ENCODE measurements at places on chromosomes 16 and 17.
A peak's percentile ranks its signal among the peaks of the same experiment; 100 is the strongest.

GRCh38 chr17:38564869-38565268, 40.9 kb downstream of the SRCIN1 start:
- no peak for DNase-seq

- no peak for DNase-seq
Observed at GRCh38 chr16:495127-495748, 32.3 kb upstream of the CAPN15 start.

DNA sequence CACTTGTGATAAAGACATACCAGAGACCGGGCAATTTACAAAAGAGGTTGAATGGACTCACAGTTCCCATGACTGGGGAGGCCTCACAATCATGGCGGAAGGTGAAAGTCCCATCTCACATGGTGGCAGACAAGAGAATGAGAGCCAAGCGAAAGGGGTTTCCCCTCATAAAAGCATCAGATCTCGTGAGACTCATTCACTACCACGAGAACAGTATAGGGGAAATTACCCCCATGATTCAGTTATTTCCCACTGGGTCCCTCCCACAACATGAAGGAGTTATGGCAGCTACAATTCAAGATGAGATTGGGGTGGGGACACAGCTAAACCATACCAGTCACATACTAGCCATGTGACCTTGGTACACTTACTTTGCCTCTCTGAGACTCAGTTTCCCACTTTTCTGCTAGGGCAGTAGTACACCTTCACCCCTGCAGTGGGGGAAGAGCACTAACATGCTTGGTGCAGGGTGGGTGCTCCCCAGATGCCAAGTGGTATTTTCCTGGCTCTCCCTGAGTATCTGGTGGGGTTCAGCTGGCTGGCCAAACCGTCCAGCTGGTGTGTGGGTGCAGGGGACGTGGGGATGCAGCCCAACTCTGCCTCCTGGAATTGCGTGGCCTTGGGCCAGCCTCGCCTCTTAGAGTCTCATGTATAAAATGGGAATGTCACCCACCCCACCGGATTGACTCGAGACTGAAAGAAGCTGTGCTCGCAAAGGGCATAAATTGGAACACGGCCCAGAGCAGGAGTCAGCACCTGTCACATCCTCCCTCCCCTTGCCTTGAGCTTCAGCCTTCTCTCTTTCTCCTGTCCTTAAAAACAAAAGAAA, 364.1 kb downstream of the CPPED1 start:
- no peak for DNase-seq

GRCh38 chr17:53630638-53631037, 192.1 kb upstream of the KIF2B start:
- DNase-seq = no peak

DNA sequence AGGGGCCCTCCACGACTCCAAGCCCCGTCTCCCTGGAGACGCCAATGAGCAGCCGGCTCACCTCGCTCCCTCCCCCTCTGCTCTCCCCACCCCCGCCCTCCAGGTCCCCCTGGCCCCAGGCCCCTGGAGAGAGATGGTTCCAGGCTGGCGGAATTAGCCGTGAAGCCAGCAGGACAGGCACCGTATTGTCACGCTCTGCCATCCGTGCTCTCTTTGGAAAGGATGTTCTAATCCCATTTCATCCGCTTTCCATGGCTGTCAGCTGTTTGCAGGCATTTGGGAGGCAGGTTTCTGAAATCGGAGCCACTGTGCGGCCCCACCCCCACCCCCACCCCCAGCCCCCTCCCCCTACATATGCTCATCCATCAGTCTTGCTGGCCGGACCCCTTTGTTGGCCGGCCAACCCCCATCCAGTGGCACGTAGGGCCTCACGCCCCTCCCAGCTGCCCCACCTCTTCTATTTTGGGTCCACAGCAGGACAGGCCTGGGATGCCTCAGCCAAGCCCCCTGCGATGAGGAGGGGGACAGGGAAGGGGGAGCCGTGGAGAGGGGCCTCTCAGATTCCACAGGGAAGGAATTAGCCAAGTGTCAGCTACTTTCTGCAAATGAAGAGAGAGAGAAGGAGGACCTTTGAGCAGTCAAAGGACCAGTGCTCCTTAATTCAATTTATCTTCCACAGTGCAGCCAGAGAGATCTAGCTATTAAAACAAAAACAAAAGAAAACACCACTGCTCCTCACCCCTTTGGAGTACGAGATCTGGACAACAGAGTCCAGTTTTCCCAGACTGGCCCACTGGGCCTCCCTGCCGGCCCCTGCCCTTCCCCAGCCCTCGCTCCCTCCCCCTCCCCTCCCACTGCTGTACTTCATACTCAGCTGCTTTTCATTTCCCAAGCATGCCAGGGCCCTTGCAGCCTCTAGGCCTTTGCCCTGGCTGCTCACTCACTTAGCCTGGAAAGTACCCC, 30.7 kb downstream of the SDK2 start:
- DNase-seq = peak; percentile 87

- no peak for DNase-seq
Observed at GRCh38 chr16:10744370-10745030, 858 bp downstream of the NUBP1 start.

DNA sequence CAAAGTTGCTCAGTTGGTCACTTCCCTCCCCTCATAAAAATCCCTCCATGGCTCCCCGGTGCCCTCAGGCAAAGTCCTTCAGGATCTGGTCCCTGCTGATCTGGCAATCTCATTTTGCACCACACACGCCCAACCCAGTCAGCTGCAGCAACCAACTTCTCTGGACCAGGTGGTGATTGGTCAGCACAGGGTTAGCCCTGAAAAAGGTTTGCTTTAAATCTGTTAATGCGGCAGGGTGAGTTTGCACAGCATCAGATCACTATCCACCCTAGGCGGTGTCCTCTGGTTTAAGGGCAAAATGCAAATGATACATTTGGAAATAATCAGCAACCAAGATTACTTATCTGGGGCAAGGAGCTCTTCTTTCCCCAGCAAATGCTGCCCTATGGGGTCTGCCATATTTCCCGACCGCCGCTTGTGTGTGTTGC, 42.9 kb upstream of the TNRC6C start:
- DNase-seq = no peak

- DNase-seq = no peak
Observed at GRCh38 chr17:68737761-68738443, 136.7 kb upstream of the FAM20A start.

- DNase-seq = no peak
Observed at GRCh38 chr17:37816950-37817349, 72.1 kb upstream of the HNF1B start.

- DNase-seq = no peak
Observed at GRCh38 chr17:61570118-61570517, 20.9 kb downstream of the NACA2 start.

- no peak for DNase-seq
Observed at GRCh38 chr16:75927810-75928209, 201.5 kb upstream of the CPHXL start.

DNA sequence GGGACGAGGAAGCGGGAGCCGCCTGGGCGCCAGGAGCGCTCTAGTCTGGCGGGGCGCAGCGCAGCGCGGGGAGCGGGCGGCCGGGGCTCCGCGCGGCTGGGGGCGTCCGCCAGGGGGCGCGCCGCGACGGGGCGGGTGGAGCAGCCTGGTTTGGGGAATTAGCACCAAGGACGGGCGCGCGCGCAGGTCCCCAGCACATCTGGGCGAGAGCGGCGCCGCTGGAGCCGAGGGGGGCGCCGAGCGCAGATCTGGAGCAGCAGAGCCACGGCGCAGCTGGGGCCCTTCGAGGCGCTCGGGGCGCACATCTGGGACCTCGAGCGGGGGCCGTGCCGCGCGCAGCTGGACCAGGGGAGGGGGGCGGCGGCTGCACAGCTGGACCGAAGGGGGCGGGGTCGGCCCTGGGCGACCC, at the start of gene NXPH3:
Gene NXPH3 (plus strand): TSS at position 193 of the 409 bp plus-strand sequence. CDS start 349 bp downstream, outside the sequence.
- peak; percentile 75 for DNase-seq

DNA sequence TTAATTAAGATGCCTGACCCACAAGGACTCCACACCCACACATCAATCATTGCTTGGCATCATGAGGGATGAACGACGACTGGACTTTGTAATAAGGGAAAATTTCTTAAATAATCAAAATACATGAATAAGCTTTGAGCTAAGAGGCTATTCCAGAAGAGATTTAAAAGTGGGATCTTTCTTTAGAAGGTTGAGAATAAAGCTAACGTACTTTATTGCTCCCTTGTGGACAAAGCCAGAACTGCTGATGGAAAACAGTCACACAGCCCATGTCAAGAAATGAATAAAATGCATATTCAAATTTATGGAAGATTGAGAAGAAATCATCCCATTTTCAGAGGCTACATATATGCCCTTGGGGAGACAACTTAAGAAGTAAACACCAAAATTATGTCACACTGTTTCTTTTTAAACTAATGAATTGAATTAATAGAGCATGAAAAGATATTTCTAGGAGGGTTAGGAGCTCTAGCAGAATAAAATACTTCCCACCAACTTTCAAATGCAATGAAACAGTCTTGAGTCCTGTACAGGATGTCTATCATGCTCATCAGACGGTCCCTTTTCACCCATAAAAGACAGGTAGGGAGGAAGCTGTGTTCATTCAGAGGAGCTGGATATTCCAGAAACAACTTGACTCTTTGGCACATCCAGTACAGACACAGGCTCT, 60.2 kb upstream of the PHOSPHO1 start:
- no peak for DNase-seq

DNA sequence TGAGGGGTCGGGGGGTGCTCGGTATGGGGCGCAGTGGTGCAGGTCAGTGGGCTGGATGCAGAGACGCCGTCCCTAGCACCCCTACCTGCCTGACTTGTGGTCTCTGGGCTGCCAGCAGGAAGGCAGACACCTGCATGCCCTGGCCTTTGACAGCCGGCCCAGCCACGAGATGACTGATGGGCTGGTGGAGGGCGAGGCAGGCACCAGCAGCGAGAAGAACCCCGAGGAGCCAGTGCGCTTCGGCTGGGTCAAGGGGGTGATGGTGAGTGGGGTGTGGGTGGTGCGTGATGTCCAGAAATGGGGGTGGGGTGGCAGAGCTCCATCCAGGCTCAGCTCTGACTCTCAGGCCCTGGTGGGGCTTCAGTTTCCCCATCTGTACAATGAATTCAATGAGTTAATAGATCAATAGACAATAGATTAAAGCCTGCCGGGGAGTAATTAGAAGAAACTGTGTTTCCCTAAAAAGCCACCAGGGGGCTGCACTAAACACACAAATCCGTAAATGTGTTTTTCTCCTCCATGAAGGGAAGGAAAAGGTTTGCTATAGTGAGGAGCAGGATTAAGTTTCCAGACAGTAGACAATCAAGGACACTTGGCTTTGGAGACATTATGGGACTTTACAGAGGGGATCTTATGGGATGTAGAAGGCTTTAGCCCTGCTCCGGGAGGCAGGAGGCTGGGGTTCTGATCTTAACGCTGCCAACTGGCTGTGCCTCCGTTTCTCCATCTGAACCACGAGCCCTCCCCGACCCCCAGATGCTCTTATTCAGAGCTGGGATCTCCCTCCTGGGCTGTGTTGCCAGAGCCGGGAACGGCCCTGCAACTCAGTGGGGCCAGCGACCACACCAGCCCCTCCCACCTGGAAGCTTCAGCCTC, 2.2 kb downstream of the SLC12A3 start:
- no peak for DNase-seq

DNA sequence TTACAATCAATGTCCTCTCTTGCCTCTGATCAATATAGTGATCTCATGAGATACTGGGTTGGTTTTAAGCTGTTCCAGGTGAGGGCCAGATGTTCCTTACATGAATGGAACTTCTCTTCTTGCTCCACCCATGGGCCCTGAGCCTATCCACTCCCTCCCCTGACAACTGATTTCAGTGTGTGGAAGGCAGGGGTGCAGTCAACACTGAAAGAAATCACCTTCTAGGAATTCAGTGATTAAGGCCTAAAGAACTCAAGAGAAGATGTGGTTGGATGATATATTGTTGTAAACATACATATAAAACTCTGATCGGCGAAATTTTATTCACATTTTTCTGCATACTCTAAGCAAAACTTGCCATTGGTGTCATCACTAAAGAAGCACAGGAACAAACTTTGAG, 6.7 kb upstream of the GOSR2 start:
- DNase-seq = no peak

Data from right hindlimb (tissue), 1 donor.